AG04450 (cell line): ENCODE measurements at places on chromosomes 5 and 9. TPM values are rescaled to one million over a fixed set of nuclear protein-coding genes. Genes with fewer than 3 reads are reported as not detected.

The MTMR12 gene
- 15.7 and 20.8 TPM in 2 replicates for polyA plus RNA-seq

DNA sequence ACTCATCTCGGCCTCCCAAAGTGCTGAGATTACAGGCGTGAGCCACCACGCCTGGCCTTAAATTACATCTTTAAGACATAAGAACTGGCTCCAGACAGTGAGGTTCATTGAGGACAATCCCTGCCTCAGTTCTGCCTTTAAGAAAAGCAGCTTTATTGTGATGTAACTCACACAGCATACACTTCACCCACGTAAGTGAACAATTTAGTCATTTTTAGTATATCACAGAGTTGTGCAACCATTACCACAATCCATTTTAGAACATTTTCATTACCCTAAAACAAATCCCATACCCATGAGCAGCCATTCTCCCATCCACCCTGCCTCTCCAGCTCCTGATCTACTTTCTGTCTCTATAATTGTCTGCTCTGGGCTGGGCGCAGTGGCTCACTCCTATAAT, 24.0 kb upstream of the LTC4S start:
- DNase-seq, result no peak

GRCh38 chr9:86968258-86968920, 21.1 kb upstream of the GAS1 start:
- no peak for DNase-seq

GRCh38 chr5:11075035-11075805, 314.2 kb upstream of the DAP start:
- DNase-seq, result no peak

The DMGDH gene
- 1.7 and 1.9 TPM in 2 replicates for polyA plus RNA-seq

- DNase-seq, result no peak
These were observed 825.5 kb downstream of the TLR4 start for GRCh38 chr9:118529624-118530214.

- no peak for DNase-seq
These were observed 43.3 kb downstream of the ZCCHC9 start for GRCh38 chr5:81344736-81345135.

DNA sequence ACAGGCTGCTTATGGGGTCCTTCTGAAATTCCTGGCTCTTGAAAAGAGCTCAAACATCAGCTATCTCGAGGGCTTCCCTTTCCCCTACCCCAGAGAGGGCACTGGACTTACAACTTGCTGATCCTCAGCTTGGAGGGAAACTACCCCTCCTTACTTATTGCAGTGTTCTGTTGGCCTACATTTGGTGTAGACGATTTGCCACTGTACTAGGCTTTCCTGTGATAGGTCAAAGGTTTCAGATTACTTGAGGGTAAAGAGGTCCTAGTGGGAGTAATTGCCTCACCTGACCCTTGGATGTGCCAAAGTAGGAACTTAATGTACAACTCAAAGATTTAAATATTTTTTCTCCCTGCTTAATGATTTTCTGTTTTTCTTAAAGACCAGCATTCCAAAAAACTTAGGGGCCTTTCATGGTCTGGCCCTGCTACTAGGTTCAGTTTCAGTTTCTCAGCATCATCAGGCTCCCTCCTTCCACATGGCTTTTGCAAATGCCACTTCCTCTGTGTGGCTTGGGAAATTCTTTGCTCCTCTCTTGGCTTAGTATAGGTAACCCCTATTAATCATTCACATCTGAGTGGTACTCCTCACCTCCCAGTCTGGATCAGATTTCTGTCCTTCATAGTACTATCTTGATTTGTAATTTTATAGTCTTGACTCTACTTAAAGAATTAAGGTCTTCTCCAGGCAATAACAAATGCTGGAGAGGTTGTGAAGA, 32.4 kb downstream of the CYSTM1 start:
- DNase-seq, result no peak

DNA sequence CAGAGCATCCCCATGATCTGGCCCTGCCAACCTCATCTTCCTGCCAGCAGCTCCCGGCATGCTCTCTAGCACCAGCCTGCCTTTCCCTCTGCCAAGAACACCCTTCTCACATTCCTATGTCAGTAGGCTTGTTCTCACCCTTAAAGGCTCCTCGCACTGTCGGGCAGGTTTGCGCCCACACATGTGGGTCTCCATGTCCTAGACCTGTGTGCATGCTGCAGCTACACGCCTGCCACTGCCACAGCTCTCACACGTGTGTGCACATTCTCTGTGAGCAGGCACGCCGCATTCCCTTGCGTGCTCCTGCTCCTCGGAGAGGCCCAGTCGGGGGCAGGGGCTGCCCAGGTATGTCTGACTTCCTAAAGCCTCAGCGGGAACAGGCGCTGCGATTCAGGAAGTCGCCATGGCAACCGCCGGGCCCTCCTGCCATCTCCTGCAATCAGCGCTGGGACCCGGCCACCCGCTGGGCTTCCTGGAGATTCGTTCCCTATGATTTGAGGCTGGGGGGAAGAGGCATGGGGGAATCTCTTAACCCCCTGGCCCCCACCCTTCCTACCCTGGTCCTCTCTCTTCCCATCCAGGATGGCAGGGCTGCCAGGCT, 28.1 kb downstream of the NDUFA8 start:
- no peak for DNase-seq

DNA sequence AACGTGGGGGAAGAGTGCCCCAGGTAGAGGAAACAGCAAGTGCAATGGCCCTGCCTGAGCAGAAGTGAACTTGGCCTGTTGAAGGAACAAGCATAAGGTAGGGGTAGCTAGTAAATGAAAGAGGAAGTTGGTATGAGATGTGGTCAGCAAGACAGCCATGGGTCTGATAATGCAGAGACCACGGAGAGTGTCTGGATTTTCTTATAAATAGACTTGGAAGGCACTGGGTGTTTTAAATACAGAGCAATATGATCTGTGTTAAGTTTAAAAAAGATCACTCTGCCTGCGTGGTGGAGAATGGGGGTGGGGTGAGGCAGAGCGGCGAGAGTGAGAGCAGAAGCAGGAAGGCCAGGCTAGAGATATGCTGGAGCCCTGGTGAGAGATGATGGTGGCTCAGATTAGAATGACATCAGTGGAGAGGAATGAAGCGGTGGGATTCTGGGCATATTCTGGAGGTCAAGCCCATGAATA, 4.2 kb downstream of the ADAM19 start:
- no peak for DNase-seq

GRCh38 chr9:12774861-12775678, at the start of gene LURAP1L:
Gene LURAP1L, plus strand, starts transcription at chr9:12775020. Its CDS starts 696 bp downstream, at chr9:12775716.
- DNase-seq, result peak; percentile 50

GRCh38 chr5:12272389-12272788, 368.1 kb upstream of the CTNND2 start:
- DNase-seq, result no peak

GRCh38 chr5:105034401-105034763, 1471.8 kb upstream of the NUDT12 start:
- DNase-seq, result no peak

The ADAMTS2 gene
- 22.6 and 25.8 TPM in 2 replicates for polyA plus RNA-seq

GRCh38 chr5:98969400-98969799, 40.6 kb upstream of the CHD1 start:
- DNase-seq, result no peak
